ENCODE measurements at places on chromosomes 16 and 17. TPM values are rescaled to one million over a fixed set of nuclear protein-coding genes. Genes with fewer than 3 reads are reported as not detected.

Gene TSEN54
- 10.9 TPM for total RNA-seq

Gene SCARF1
- total RNA-seq: 10.7 TPM

Gene MAF
- total RNA-seq: 39.1 TPM

Gene CMTM2
- not detected for total RNA-seq

- DNase-seq: no peak
These were observed 3.6 kb upstream of the HS3ST3B1 start for GRCh38 chr17:14297161-14297851.

GRCh38 chr16:48381201-48381600 lies 4.0 kb downstream of the SIAH1 start:
- DNase-seq: no peak

DNA sequence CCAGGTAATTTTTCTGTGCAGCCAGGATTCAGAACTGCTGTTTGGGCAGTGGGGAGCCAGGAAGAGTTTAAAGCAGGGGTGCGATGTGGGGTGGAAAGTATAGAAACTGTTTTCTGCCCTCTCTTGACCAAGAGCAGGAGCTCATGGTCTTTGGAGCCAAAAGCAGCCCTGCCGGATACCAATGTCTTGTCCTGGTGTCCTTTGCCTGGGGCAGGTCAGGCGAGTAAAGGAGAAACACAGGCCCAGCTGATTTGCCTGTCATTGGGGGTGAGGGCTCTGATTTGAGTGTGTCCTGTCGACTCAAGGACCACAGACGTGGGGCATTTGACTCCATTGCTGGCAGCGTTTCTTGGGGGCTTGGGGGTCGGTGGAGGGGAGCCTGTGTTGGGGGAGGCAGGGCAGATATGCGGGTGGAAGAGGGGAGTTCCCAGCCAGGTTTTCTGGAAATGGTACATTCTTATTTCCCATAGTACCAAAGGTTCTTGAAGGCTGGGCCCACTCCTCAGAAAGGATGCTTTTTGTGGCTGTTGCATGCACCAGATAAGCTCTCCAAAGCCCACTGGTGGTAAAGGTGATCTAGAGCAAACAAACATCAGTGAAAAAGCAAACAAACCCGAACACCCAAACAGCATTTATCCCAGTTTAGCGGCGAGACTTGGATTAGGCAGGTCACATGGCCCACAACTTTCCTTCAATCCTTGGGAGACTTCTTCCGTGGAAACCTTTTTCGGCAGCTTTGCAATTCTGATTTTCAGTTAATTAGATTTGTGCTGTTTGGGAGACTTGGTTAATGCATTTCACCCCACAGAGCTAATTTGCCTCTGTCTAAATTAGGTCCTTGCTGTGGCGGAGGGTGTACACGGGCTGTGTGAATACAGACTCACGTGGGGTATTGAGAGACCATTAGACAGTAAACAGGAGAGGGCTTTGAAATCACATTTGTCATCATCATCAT lies 59.0 kb downstream of the MSI2 start:
- DNase-seq: no peak

DNA sequence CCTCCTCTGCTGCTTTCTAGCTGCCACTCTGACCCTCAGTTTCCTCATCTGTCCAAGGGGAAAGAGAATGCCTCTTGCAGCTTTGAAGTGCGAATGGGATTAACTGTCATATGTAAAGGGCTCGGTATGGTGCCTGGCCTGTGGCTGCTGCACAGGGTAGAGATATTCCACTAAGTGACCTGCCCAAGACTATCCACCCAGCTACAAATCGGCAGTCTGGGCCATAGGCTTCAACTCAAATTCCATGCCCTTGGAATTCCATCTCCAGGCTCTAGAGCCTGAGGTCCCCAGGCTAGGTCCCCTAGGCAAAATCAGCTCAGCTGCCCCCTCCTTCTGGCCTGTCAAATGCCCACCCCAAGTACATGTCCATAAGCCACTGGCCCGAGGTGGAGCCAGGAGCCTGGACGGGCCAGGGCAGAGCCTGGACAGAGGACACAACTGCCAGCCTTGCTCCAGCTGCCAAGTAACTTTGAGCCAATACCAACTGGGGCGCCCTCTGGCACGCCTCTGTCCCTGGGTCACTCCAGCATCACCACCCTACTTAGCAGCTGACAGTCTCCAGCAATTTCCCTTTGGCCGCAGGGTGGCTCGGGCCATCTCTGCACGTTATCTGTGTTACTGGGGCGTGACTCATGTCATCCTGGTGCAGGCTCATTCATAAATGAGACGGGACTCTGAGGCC lies 57.2 kb downstream of the SDK2 start:
- DNase-seq: no peak

DNA sequence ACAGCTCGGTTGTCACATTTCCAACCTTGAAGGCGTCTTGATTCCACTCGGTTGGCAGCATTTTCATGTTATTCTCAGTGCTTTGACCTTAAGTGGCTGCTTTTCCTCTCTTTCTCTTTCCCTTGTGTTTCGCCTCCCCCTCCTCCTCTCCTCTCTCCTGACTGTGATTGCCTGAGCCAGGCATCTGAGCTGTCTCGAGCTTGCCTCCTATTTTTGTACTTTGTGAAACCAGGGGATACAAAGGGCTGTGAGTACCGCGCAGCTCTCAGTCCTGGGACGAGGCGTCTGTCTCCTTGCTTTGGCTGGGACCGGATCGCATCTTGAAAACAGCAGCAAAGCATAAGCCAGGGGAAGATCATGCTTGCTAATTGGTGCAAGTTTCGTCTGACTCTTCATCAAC lies 48.8 kb upstream of the SDK2 start:
- no peak for DNase-seq

DNA sequence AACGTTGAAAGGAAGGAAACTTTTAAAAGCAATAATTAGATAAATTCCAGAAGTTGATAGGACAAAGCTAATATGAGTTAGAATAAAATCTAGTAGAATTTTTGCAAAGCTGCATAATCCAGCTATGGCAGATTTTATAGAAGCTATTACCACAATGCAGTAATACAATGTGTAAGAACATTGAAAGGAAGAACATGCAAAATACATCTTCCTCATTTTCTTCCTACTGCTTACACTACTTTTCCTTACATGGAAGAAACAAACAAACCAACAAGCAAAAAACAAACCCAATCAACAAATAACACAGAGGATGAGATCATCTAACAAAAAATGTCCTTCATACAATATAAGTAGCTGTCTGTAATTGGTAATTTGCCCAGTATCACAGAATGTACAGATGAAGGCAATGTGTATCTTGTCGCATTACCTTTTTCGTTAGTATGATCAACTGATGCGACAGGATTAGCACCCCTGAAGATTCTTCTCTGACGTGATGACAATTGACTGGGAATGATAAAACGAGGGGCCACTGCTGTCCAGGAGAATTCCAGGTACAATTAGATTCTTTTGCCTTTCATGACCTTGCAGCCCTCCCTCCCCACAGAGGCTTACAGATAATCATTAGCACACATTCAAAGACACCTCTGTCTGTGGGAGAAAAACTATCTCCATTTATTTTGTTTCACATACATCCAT lies 21.2 kb upstream of the LRRC37A start:
- DNase-seq: no peak
